ENCODE measurements at places on chromosomes 2 and 18.

- DNase-seq = no peak
These were observed 339.3 kb downstream of the LRP1B start for GRCh38 chr2:141791521-141791920.

- DNase-seq = no peak
These were observed 26.2 kb downstream of the TTC21B start for GRCh38 chr2:165927353-165927752.

DNA sequence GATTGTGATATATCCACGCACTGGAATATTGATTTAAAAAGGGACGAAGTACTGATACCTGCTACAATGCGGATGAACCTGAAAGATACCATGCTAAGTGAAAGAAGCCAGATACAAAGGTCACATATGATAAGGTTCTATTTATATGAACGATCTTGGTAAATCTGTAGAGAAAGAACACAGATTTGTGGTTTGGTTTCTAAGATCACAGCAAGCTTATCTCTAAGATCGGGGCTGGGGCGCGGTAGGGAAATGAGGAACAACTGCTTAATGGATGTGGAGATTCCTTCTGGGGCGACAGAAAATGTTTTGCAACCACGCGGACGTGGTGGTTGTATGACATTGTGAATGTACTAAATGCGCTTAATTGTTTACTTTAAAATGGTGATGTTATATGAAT lies 60.1 kb downstream of the NEDD4L start:
- peak; percentile 73 for DNase-seq

- DNase-seq = no peak
These were observed 40.3 kb downstream of the EML6 start for GRCh38 chr2:54763636-54764291.

DNA sequence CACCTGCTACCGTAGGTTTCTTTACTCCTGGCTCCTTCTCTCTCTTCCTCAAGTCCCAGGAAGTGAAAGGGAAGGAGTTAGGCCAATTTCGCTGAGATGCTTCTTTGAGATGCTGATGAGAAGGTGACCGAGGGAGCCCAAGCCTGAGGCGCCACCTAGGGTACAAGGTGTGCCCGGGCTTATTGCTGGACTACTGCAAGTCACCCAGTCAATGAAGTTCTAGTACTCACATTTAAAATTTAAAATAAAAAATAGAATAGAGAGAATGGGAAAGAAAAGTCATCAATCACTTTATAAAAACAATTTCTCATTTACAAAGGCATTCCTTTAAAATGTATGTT lies 45.3 kb downstream of the ACAA2 start:
- DNase-seq = no peak

GRCh38 chr18:3624935-3625741 lies 175.2 kb downstream of the TGIF1 start:
- no peak for DNase-seq
